ENCODE measurements at places on chromosomes 5 and 9. TPM values are rescaled to one million over a fixed set of nuclear protein-coding genes. Genes with fewer than 3 reads are reported as not detected.

The PHF19 gene
- total RNA-seq = 79.1 TPM

The KLHL9 gene
- total RNA-seq = 35.5 TPM

The SLC1A1 gene
- total RNA-seq = 3.7 TPM

The LHX3 gene
- not detected for total RNA-seq

The CTNND2 gene
- total RNA-seq = not detected

- no peak for DNase-seq
Measured at GRCh38 chr5:57033103-57033502, 81.2 kb upstream of the MIER3 start.

- no peak for DNase-seq
Measured at GRCh38 chr5:55410845-55411244, 103.1 kb downstream of the MTREX start.

GRCh38 chr5:139374909-139375308, 8.2 kb downstream of the SLC23A1 start:
- DNase-seq = no peak

- no peak for DNase-seq
Measured at GRCh38 chr9:82513242-82513751, 524.7 kb downstream of the SPATA31D1 start.

DNA sequence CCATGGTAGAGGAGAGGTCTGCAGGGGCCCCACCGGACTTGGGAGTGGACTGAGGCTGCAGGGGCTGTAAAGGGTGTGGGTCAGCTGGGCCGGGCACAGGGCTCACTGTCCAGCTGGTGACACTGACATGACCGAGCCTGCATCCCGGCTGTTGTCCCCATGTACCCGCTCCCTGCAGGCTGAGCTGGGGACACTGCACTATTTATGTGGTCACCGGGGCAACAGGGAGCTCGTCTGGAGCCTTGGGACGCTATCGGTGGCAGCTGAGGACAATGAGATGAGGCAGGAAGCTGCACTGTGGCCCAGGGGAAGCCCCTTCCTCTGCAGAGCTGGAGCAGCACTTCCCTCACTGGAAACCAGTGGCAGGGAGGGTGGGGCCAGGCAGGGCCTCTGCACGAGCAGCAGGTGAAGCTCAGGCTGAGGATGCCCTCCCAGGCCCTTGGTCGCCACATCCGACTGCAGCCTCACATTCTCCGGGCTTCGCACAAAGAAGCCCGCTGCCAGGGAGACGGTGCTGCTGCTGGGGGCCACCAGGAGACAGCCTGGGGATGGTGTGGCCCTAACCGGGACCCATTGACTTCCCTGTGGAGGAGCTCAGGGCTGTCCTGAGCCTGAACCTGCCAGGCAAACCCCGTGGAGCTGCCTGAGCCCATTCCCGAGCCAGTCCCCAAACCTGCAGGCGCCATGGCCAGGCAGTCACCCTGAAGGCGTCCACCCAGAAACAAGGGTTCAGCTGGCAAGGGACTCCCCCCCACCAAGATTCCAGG, 26.4 kb downstream of the ZDHHC11B start:
- no peak for DNase-seq

DNA sequence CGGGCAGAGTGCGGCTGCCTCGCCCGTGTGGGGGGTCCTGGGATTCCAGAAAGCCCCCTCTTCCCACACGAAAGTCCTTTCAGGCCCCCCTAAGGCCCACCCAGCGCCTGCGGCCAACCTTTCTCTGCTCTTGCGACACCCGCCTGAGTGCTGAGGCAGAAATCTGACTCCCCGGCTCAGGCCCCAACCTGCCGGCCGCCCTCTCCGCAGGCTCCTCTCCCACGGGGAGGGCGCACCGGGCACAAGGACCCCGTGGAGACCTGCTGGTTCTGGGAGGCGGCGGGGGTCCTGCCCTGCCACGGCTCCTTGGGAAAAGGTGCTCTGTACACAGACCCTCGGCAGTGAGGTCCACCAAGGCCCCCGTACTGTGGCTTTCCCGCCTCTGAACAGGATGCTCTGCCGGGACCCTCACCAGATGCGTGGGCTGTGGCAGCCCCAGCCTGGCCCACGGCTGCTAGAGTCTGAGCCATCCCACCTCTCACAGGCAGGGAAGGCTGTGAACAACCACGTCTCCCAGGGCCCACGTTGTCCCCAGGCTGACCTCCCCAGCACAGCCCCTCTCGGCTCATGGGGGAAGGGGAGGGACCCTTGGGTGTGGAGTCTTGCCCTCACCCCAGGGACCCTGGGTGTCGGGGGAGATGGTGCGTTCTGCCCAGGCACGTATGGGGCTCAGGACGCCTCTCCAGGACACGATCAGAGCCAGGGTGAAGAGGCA, 41.5 kb upstream of the EGFL7 start:
- no peak for DNase-seq

DNA sequence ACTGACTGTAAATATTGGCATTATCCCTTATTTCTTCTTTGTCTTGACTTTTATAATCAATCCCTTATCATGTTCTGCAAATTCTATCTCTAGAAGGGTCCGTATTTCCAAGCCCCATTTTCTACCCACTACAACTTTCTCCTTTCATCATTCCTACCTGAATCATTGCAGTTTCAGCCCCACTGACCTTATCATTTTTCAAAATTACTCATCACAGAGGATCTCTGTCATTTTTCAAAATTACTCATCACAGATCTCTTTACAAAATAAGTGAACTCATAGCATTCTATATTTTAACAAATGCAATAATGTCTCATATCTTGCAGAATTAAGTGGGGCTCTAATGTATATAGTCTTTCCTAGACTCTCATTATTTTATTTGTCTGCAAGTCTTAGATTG, 256.9 kb upstream of the COX7C start:
- DNase-seq = no peak

GRCh38 chr5:52811067-52811749, 23.5 kb downstream of the ITGA1 start:
- peak; percentile 68 for DNase-seq

DNA sequence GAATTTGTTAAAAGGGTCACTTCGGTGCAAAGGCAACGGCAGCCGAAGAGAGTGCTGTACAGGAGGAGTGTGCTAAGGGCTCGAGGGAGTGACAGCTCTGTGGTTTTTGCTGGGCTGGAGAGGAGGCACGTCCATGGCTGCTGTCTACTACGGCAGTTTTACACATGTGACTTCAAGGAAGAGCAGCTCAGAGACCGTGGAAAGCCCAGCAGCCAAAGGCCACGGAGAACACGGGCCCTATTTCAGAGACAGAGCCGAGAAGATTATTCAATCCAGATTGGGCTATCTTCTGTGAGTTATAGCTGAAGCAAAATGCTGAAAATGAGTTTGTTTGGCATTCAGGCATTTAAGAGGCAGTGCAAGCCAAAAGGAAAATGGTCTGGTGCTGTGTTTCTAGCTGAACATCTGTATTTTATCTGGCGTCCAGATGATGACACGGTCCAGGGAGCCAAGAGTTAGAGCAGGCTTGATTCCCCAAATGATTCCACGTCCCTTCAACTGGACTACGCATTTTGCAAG, 96.4 kb downstream of the RFK start:
- peak; percentile 70 for DNase-seq

DNA sequence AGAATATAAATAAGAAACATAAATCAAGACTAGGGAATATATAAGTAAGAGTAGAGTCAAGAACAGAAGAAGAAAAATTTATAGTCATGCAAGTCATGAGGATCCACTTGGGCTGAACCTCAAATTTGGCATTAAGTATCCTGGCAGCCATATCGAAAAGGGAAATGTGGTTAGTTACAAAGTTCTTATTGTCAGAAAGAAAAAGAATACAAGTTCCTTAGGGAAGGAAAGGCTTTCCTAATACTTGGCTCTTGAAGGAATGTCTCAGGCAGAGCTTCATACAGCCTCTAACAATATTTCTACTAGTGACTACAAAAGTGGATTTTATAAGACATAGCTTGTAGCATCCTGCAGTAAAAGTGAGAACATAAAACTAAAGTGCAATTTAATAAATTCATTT, 45.4 kb downstream of the TMEM252 start:
- no peak for DNase-seq

GRCh38 chr5:158634714-158635113, 465.0 kb downstream of the EBF1 start:
- DNase-seq = no peak
